ENCODE measurements at places on chromosomes 13 and 19.

DNA sequence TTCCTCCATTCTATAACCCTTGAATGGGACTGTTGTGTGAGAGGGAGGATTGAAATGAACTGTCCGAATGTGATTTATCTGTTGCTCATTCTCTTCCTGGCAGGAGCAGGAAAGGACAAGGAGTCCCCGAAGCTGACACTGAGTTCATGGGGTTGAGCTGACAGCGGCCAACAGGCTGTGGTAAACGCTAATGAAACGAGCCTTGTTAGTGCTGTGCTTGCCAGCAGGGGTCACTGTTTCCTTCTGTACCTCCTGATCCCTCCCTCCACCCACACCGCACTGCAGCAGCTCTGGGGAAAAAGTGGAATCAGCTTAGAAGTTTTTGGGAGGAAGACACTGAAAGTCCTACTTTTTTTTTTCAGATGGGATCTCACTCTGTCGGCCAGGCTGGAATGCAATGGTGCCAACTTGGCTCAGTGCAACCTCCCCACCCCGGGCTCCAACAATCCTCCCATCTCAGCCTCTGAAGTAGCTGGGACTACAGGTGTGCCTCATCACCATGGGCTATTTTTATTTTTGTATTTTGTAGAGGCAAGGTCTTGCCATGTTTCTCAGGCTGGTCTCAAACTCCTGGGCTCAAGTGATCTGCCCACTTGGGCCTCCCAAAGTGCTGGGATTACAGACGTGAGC, 6.7 kb upstream of the ZNF761 start:
- no peak overlapping the region for H3K4me3 ChIP-seq
- no peaks in the 10 kb centered on the region for H3K36me3 ChIP-seq
- H3K27ac ChIP-seq = no peak overlapping the region
- no peaks in the 10 kb centered on the region for H3K4me1 ChIP-seq

DNA sequence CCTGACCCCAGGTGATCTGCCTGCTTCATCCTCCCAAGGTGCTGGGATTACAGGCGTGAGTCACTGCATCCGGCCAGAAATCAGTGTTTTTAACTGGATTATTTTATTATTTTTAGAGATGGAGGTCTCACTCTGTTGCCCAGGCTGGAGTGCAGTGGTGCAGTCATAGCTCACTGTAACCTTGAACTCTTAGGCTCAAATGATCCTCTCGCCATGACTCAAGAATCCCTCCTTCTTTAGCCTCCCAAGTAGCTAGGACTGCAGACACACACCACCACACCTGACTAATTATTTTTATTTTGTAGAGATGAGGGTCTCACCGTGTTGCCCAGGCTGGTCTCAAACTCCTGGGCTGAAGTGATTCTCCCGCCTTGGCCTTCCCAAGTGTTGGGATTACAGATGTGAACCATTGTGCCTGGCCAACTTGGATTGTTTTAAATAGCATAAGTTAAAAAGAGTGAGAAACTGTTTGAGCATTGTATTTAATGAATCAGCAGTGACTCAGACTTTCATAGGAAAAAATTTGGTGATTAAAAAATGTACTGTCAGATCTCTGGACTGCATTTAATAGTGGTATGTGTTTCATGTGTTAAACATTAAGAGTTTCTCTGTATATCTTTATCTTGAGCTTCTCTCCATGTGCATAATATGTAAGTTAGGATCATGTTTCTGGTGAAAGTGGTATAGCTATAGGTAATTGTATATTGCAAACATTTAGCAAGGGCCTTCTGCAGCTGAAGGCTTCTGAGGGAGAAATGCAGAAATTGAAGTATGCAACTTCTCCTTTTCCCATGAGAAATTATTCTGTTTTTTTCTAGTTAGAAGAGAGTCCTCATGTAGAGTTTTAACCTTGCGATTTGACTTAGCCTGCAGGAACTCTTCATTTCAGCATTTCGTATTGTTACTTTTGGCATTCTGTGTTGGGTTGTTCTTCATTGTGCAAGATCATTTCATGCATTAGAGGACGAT, 121.2 kb downstream of the PCCA start:
- no peaks in the 10 kb centered on the region for H3K4me1 ChIP-seq
- peaks cover 3% of the 10 kb centered on the region for H3K36me3 ChIP-seq
- no peak overlapping the region for H3K4me3 ChIP-seq

DNA sequence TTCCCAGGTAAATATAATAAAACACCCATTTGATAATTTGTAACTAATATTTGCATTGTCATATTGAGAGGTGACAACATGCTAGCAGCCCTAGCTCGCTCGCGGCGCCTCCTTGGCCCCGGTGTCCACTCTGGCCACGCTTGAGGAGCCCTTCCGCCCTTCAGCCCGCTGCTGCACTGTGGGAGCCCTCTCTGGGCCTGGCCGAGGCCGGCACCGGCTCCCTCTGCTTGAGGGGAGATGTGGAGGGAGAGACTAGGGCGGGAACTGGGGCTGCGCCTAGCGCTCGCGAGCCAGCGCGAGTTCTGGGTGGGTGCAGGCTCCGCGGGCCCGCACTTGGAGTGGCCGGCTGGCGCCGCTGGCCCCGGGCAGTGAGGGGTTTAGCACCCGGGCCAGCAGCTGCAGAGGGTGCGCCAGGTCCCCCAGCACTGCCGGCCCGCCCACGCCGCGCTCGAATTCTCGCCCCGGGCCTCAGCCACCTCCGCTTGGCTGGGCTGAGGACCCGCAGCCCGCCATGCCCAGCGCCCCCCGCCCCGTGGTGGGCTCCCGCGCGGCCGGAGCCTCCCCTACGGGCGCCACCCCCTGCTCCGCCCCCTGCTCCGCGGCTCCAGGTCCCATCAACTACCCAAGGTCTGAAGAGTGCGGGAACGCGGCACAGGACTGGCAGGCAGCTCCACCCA, 594.4 kb downstream of the SLITRK6 start:
- H3K27ac ChIP-seq = no peak overlapping the region
- H3K36me3 ChIP-seq = no peaks in the 10 kb centered on the region
- H3K4me3 ChIP-seq = no peak overlapping the region
- DNase-seq = no peak
- H3K27me3 ChIP-seq = no peaks in the 10 kb centered on the region
- no peaks in the 10 kb centered on the region for H3K4me1 ChIP-seq

- H3K36me3 ChIP-seq = no peaks in the 10 kb centered on the region
- peaks cover 6% of the 10 kb centered on the region for H3K27me3 ChIP-seq
- H3K27ac ChIP-seq = no peak overlapping the region
- no peak overlapping the region for H3K4me3 ChIP-seq
- H3K4me1 ChIP-seq = no peaks in the 10 kb centered on the region
- no peak for DNase-seq
Observed at GRCh38 chr13:105153611-105154010, 1381.9 kb downstream of the EFNB2 start.

- no peak for DNase-seq
- no peaks in the 10 kb centered on the region for H3K36me3 ChIP-seq
- no peak overlapping the region for H3K4me3 ChIP-seq
Observed at GRCh38 chr13:108283110-108283509, 13.6 kb downstream of the TNFSF13B start.

GRCh38 chr19:54191011-54191810, at the start of gene TSEN34:
Gene TSEN34, plus strand, starts transcription at chr19:54191308. Its CDS starts 57 bp downstream, at chr19:54191365.
- H3K36me3 ChIP-seq = peaks cover 53% of the 10 kb centered on the region
- peak within 1 kb of the TSS; percentile 97 for H3K4me3 ChIP-seq
- H3K27ac ChIP-seq = peak within 1 kb of the TSS; percentile 99
- no peak for DNase-seq

- H3K4me1 ChIP-seq = peaks cover 44% of the 10 kb centered on the region
- peak; percentile 68 for DNase-seq
- H3K4me3 ChIP-seq = peak overlapping the region; percentile 94
- H3K27ac ChIP-seq = peak overlapping the region; percentile 89
- H3K27me3 ChIP-seq = no peaks in the 10 kb centered on the region
Observed at GRCh38 chr19:29942404-29943261, 594 bp downstream of the URI1 start.

DNA sequence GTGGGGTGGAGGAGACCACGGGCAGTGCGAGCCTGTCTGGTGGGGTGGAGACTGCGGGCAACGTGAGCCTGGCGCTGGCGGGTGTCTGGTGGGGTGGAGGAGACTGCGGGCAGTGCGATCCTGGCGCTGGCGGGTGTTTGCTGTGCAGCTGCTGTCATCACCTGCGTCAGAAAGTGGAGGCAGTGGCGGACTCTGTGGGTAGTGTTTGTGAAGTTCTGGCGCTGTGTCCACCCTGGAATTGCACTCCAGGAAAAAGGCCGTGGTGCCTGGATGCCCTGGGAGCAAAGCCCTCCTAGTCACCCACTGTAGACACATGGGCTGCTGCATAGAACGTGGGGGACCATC, 6.2 kb downstream of the TEX29 start:
- no peaks in the 10 kb centered on the region for H3K27me3 ChIP-seq
- no peak for DNase-seq
- peaks cover 5% of the 10 kb centered on the region for H3K4me1 ChIP-seq

DNA sequence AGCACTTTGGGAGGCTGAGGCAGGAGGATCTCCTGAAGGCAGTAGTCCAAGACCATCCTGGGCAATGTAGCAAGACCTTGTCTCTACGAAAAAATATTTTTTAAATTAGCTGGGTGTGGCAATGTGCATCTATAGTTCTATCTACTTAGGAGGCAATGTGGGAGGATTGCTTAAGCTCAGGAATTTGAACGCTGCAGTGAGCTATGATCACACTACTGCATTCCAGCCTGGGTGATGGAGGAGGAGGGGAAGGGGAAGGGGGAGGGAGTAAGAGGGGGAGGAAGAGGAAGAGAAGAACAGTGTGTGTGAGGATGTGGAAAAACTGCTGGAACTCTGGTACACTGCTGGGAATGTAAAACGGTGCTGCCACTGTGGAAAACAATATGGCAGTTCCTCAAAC, 9.2 kb upstream of the CLIP3 start:
- H3K27me3 ChIP-seq = no peaks in the 10 kb centered on the region
- DNase-seq = no peak
- peak overlapping the region; percentile 10 for H3K27ac ChIP-seq
- H3K4me1 ChIP-seq = peaks cover 6% of the 10 kb centered on the region
- no peaks in the 10 kb centered on the region for H3K36me3 ChIP-seq

- peaks cover 24% of the 10 kb centered on the region for H3K4me1 ChIP-seq
- H3K27ac ChIP-seq = no peak overlapping the region
- H3K4me3 ChIP-seq = peak overlapping the region; percentile 10
- DNase-seq = no peak
- no peaks in the 10 kb centered on the region for H3K27me3 ChIP-seq
- peaks cover 32% of the 10 kb centered on the region for H3K36me3 ChIP-seq
Observed at GRCh38 chr19:4015705-4016402, 8.3 kb downstream of the PIAS4 start.

DNA sequence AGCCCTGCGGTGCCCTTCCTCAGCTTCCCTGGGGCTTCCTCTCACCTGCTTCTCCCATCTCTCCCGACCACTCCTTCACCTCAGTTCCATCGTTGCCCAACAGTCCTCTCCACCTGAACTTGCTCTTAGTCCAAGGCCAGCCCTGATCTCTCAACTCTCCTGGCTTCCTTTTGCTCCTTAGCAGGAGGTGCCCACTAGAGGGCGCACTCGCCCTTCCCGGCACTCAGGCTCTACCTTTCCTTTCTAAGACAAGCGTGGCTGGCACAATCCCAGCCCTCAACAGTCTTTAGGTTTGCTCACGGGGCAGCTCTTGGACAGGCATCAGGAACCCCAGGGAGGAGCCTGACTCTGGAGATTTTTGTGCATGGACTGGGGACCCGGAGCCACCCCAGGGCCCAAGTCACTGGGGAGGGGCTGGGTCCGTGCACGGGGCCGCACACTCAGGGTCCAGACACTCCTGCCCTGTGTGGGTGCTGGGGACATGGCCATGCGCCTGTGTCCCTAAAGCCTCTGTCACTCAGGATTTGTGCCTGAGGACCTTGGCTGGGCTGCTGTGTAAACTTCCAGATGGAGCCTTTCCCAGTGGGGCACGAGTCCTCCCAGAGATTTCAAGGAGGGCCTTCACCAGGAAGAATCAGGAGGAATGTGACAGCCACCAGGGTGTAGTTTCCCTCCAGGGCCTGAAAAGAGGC, 12.1 kb upstream of the CEACAM8 start:
- H3K27ac ChIP-seq = no peak overlapping the region
- H3K4me3 ChIP-seq = no peak overlapping the region
- H3K4me1 ChIP-seq = no peaks in the 10 kb centered on the region
- DNase-seq = peak; percentile 32

DNA sequence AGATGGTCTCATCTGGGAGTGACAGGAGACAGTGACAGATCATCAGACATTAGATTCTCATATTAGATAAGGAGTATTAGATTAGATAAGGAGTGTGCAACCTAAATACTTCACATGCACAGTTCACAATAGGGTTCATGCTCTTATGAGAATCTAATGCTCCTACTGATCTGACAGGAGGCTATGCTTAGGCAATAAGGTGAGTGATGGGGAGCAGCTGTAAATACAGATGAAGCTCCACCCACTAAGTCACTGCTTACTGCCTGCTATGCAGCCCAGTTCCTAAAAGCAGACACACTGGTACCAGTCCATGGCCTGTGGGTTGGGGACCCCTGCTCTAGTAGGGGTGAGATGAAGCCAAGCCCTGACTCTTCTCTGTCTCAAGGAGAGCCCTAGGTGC, 10.0 kb upstream of the IGFL3 start:
- H3K27me3 ChIP-seq = peaks cover 83% of the 10 kb centered on the region
- no peak overlapping the region for H3K4me3 ChIP-seq
- H3K36me3 ChIP-seq = peaks cover 3% of the 10 kb centered on the region
- no peaks in the 10 kb centered on the region for H3K4me1 ChIP-seq

DNA sequence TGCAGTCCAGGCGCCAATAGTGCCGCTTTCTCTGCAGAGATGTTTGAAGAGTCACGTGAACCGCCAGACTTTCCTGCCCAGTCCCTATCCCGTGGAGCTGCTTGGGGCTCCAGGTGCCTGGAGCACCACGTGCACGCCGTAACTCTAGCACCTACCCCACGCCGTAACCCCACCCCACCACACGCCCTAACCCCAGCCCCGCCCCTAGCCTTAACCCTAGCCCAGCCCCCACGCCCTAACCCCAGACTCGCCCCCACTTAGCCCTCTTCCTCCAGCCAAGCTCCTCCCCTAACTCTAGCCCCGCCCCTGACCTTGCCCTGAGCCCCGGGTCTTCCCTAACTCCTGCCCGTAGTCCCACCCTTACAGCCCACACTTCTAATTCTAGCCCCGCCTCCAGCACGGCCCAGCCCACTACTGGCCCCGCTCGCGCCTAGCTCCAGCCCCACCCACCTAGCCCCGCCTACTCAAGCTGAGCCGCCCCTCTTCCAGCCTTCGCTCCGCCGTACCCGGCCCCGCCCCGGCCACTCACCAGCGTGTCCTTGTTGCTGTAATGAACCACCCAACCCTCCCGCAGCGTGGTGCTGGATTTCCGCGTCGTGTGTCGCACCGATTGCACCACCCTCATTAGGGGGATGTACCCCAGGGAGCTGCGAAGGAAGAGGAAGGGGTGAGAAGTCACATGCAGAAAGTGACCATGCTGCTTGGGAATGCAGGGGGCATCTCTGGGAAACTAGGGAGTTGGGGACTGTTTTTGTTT, 19.5 kb downstream of the PRKD2 start:
- H3K4me1 ChIP-seq = peaks cover 9% of the 10 kb centered on the region
- peaks cover 91% of the 10 kb centered on the region for H3K36me3 ChIP-seq
- peak; percentile 12 for DNase-seq
- H3K27me3 ChIP-seq = no peaks in the 10 kb centered on the region
- H3K4me3 ChIP-seq = no peak overlapping the region

GRCh38 chr19:10461047-10461949, 41.0 kb downstream of the PDE4A start:
- peaks cover 8% of the 10 kb centered on the region for H3K4me1 ChIP-seq
- peaks cover 11% of the 10 kb centered on the region for H3K36me3 ChIP-seq
- H3K27me3 ChIP-seq = no peaks in the 10 kb centered on the region
- H3K4me3 ChIP-seq = peak overlapping the region; percentile 59

- H3K27ac ChIP-seq = peak overlapping the region; percentile 19
- DNase-seq = no peak
- peaks cover 48% of the 10 kb centered on the region for H3K36me3 ChIP-seq
- H3K4me1 ChIP-seq = peaks cover 23% of the 10 kb centered on the region
Observed at GRCh38 chr13:28172947-28173346, 34.6 kb downstream of the PAN3 start.
